Stimulated activated CD4-positive, alpha-beta T cell treated with anti-CD3 and anti-CD28 coated beads, Interleukin-1b, Interleukin-23, amount 100 ng/mL, for 1 hour (primary cell): ENCODE measurements at places on chromosomes 13 and 19.

- no peak for DNase-seq
These were observed 234.3 kb downstream of the LMO7 start for GRCh38 chr13:75870397-75870903.

DNA sequence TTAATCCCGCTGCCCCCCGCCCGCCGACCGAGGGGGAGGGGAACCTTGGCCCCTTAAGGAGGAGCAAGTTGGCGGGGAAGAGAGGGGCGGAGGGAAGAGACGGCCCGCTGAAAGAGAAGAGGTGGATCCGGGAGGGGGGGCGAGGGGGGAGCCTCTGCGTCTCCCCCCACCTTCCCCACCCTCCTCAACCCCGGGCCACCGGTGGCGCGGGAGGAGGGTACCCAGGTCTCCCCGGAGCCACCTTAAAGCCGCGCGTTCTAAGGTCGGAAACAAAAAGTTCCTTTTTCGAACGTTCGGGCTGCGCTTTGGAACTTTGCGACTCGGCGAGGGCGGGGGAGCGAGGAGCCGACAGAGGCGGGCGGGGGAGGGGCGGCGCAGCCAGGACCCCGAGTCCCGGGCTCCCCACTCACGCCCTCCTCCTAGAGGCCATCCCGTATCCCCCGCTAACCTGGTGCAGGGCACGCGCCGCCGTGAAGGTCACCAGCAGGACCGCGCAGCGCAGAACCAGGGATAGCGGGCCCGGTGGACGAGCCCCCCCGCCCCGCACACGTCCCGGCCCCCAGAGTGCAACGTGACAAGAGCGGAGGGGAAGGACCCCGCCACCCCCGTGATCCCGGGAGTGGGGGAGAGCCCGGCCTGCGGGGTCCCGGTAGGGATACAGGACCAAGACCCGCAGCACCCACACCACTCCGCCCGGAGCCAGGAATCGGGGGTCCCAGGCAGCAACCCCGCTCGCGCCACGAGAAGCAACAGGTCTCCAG lies 659 bp downstream of the ERF start:
- no peak for DNase-seq

GRCh38 chr19:10379880-10380312 lies 476 bp downstream of the TYK2 start:
- no peak for DNase-seq

DNA sequence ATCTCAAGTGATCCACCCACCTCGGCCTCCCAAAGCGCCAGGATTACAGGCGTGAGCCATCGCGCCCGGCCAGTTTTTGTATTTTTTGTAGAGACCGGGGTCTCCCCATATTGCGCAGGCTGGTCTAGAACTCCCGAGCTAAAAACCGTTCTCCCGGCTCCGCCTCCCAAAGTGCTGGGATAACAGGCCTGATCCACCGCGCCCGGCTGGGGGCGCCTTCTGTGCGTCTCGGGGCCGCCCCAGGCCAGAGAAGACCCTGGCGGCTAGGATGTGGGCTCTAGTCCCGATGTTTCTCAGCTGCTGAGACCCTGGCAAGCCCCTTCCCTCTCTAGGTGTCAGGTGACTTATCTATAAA lies 3.6 kb downstream of the ARHGAP45 start:
- no peak for DNase-seq

- DNase-seq, result no peak
These were observed 32.3 kb downstream of the WASF3 start for GRCh38 chr13:26589754-26590153.

DNA sequence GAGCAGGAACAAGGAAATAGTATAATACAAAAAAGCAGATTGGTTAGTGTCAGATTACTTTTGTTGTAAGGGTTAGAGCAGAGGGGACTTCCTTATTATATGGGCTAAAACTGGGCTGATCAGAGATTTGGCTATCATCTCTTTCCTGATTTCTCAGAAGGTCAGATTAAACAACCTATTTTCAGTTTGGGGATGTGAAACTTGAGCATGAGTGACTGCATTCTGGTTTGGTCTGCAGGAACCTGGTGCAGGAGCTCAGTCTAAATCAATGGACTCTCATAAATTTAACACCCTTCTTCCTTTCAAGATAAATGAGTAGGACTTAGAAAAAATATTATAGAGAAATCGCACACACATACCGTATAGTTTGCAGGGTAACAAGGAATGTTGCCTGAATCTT lies 12.9 kb upstream of the RFXAP start:
- DNase-seq, result no peak

DNA sequence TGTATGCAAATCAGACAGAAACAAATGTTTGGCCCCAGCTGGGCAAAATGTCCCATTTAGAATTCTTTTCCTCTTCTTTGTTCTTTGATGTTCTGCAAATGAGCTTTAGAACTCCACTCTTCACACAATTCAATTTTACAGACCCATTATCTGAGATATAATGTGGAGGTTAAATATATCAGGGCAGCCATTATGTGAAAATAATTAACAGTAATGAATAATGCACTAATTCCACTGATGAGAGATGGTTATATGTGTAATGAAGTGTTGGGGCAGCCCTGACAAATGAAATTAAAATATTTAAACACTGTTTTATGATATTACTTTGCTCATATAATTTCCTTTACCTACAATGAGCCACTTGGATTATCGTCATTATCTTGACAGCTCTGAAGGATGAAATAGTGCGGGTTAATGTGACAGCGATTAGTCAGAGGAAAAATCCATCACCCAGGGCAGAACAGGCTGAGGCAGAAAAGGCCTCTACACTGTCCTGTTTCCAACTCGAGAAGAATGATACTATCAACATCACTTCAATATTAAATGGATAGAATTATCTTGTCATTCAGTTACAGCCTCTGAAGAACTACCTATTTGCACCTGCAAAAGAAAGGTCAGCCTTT lies 321.1 kb downstream of the RBM26 start:
- no peak for DNase-seq

GRCh38 chr13:66506979-66507378 lies 723.2 kb downstream of the PCDH9 start:
- no peak for DNase-seq

DNA sequence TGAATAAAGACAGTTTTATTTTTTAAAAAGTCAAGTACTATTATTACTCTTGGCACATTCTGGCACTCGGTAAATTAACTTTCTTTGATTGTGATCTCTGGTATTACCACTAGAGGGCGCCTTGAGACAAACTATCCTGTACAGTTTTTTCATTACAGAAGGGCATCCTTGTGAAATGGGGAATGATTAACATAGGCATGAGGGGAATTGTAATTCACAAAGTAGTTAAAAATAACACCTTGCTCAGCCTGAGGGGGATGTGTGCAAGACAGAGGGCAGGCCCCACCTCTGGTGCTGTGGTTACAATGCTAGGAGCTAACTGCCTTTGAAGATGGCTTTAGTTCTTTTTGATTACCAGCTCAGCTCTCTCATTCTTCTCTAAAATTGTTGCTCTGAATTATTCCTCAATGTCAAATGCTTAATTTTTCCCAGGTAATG lies 24.2 kb upstream of the C1QTNF9B start:
- DNase-seq, result no peak

- no peak for DNase-seq
These were observed 806 bp downstream of the MAST1 start for GRCh38 chr19:12838886-12839756.

DNA sequence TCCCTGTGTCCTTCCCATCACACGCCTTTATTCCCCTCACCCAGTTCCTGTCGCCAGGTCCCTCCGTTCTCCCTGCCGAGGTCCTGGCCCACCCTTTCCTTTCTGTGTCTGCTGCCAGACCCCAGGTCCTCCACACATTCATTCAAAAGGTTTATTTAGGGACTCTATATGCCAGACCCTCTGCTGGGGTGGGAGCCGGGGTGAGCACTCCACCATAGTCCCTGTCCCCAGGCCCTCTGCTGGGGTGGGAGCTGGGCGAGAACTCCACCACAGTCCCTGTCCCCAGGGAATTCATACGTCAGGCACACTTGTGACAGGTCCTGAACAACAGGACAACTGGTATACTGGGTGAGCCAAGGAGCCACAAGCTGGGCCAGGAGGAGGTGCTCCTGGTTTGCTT lies 34.4 kb upstream of the TUBGCP3 start:
- no peak for DNase-seq

DNA sequence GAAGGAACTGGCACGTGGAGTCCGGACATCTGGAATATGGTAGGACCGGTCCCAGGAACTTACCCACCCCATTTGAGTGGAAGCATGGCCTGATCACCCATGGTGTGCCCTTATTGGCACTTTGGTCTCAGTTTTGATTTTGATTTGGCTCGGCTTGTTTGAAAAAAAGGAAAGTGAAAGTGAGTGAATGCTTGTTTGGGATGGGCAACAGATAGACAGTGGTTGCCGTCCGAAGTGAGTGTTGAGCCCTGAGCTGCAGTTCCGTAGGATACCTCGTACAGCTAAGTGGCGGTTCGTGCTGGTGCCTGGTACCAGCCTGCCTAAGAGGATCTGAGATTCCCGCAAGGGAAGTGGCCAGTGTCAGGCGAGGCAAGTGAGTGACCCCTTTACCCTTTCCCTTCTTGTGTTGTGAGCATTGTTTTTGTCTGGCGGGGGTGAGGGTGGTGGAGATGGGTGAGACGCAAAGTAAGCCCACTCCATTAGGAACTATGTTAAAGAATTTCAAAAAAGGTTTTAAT lies 605.8 kb downstream of the UQCRFS1 start:
- DNase-seq, result no peak

DNA sequence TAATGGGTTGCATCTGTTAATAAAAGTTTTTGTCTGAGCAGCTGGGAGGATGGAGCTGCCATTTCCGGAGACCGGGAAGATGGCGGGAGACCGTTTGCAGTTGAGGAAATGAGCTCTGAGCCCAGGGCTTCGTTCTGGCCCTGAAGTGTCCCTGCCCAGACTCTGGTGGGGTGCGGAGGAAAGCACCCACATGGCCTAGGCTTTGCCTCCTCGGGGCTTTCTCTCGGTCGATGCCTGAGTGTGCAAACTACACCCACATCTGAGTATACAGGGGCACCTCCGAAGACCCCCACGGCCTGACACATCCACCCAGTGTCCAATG lies 15.6 kb upstream of the NANOS3 start:
- DNase-seq, result no peak

DNA sequence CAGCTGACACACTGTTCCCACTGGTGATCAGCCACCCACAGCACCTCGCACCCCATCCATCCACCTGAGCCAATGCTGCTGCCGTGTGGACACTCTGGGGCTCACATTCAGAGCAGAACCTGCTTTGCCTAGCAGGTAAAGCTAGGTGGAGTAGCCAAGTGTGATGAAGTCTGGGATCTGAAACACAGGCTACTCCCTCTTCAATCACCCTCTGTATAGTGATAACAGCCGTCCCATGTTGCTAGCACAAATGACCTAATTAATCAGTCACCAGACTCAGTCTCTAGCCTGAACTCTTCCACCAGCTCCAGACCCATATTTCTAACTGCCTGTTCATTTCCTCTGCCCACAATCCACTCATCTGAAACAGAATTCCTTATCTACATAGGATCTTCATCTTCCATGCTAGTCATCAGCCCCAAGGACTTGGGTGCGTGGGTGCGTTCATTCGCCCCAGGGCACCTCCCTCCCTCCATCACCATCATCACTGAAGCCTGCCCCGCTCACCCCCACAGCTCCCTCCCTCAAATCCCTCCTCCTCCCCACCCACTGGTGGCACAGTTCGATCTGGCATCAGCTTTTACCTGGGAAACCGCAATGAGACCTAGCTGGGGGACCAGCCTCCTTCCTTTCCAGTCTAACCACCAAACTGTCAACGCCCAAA lies 19.8 kb downstream of the STK24 start:
- no peak for DNase-seq

- no peak for DNase-seq
These were observed 113.9 kb downstream of the CRYL1 start for GRCh38 chr13:20411638-20412342.

DNA sequence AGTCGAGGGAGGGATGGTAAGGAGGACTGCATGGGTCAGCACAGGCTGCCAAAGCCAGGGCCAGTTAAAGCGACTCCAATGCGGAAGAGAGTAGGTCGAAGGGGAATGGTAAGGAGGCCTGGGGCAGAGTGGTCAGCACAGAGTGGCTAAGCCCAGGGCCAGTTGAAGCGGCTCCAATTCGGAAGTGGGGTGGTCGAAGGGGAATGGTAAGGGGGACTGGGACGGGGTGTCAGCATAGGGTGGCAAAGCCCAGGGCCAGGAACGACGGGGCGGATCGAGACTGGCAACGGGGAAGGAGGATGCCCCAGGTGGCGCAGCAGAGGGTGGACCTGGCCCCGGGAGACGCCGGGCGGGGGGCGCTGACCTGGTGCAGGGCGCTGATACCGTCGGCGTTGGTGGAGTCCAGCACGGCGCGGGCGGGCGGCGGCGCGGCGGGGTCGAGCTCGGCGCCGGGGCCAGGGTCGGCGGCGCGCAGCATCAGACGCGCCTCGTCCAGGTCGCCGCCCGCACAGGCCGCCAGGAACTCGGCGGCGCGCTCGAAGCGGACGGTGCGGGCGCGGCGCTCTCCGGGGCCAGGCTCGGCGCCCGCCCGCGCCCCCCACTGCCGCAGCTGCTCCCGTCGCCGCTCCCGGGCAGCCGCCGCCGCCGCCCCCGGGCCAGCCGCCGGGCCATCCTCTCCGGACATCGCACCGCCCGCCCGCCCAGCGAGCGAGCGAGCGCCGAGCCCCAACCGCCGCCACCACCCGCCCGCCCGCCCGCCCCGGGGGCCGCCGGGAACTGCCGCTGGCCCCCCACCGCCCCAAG lies at the start of gene PPP1R12C:
PPP1R12C (minus strand) TSS at position 779 of the 804 bp plus-strand sequence; CDS start at position 685, 94 bp downstream.
- DNase-seq, result no peak

- DNase-seq, result no peak
These were observed 24.1 kb downstream of the DCAF15 start for GRCh38 chr19:13976446-13976845.

DNA sequence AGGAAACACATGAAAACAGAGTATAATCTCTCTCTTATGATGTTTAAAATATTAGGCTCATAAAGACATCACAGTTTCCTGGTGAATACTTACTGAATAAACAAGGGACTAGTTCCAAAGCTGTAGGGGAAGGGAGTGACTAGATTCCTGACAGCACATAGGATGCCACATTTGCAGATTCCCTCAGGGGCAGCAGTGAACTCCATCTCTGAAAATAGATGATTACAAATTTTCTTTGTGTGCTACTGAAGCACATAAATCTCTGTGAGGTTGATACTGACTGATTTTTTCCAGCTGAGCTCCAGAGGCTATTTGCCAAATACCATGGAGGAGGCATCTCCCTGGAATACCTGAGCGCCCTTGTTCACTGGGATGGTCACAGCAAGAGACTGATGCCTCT lies 77.3 kb downstream of the FGF9 start:
- no peak for DNase-seq

- DNase-seq, result no peak
These were observed 13.2 kb upstream of the TCF3 start for GRCh38 chr19:1665565-1666047.

GRCh38 chr19:3700242-3701032 lies at the start of gene PIP5K1C:
TSS of gene PIP5K1C (minus strand) at chr19:3700468. CDS start at chr19:3700390, 78 bp downstream.
- peak; percentile 84 for DNase-seq

DNA sequence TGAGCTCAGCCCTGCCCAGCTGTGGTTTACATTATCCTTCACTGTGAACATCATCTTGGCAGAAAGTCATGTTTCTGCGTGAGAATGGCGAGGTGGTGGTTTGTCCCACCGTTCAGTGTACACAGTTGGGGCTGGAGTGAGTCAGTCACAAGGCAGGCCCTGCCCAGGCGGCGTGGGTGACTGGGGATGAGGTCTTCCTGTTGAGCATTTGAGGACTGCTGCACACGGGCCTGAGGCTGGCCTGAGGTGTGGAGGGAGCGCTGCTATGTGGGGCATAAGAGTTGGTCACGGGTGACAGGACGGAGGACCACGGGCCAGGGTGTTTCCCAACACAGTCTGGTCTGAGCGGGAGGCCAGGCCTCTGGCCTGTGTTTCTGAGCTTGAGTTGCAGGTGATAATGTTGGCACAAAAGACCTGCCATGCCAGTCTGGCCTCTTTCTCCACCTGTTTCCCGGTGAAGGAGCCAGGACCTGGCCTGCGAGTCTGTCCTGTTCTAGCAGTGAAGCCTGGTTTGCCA lies 13.4 kb upstream of the C19orf33 start:
- no peak for DNase-seq
